ENCODE measurements at places on chromosomes 2 and 18.

DNA sequence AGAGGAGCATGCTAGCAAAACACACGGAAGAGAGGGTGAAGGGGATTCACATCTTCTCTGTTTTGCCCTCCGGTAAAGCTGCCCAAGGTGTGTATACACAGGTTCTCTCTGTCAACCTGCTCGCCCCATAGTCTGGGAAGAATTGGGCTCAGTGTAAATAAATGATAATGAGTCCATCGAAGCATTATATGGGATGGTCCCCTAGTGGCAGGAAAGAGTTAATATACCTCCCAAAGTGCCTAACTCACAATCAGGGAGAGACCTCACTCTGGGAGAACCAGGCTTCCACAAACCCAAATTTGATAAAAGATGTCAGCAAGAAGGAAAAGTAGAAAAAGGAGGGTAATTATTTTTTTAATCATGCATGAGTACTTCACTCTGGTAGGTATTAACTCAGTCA is 262.2 kb upstream of the ZNF521 start:
- no peak for DNase-seq

- no peak for DNase-seq
Measured at GRCh38 chr2:130936451-130936850, 99.7 kb downstream of the ARHGEF4 start.

DNA sequence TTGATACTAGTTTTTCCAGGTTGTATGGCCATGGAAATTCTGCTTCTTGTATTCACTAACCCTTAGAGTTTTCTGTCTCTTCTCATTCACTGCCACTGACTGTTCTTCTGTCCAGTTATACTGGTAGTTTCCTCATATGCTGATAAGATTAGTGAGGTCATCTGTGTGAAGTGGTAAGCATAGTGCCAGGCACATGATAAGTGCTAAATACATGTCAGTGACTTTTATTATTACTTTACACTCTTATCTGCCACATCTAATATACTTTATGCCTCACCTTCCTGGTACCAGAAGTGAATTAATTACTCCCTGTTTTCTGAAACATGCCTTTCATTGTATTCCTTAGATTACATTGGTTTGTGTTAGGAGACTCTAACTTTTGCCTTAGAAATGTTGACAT is 91.3 kb downstream of the NBEAL1 start:
- no peak for DNase-seq

- DNase-seq, result no peak
Measured at GRCh38 chr2:28648671-28649395, 102.8 kb upstream of the PPP1CB start.

- no peak for DNase-seq
Measured at GRCh38 chr2:186302263-186302662, 183.8 kb upstream of the ZC3H15 start.

GRCh38 chr2:233080836-233081229 is 20.7 kb downstream of the INPP5D start:
- DNase-seq, result no peak

DNA sequence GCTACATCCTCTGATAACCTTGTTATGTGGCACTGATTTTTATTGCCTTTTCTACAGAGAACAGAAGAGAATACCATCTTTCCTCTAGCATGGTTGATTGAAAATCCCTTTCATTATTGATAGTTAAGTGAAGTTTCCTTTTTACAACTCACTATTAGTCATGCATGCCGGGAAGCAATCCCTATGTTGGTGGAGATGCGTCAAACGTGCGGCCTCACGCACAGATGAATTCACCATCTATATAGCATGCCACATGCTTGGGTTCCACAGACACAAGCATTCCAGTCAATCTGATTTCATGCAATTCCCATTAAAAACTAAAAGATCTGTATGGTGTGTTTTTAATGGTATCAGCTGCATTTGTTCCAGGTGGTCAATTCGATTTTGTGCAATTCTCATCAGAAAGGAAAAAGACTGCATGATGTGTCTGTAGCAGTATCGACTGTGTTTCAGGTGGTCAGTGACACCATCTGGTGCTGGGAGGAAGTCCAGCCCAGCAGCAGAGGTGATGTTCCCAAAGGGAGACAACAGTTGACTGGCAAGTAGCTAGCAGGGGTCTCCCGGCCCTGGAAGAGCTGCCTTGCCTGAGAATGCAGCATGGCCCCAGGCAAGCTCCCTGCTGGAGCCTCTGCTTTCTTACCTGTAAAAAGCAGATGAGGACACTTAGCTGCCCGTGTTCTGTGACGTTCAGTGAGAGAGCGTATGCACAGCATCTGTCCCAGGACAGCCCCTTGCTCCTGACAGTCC is 151.3 kb upstream of the NCK2 start:
- DNase-seq, result no peak

DNA sequence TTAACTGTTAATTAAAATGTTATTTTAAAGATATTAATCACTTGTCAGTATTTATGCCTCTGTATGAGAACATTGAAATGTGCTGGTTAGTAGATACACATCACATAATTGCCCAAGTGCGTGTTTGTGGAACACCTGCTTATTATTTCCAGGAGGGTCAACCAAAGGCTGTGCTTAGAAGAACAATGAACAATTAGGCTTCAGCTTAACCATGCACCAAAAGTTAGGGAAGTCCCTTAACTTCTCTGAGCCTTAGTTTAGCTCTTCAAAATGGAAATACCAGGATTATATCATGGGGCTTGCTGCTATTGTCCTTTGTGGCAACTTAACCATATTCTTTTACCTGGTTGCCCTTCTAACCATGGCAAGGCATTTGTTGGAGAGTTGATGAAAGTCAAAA is 43.0 kb upstream of the PLA2R1 start:
- no peak for DNase-seq

GRCh38 chr18:77077941-77078689 is 54.5 kb downstream of the MBP start:
- no peak for DNase-seq

- DNase-seq, result no peak
Measured at GRCh38 chr2:223674998-223675609, 72.9 kb upstream of the SCG2 start.

DNA sequence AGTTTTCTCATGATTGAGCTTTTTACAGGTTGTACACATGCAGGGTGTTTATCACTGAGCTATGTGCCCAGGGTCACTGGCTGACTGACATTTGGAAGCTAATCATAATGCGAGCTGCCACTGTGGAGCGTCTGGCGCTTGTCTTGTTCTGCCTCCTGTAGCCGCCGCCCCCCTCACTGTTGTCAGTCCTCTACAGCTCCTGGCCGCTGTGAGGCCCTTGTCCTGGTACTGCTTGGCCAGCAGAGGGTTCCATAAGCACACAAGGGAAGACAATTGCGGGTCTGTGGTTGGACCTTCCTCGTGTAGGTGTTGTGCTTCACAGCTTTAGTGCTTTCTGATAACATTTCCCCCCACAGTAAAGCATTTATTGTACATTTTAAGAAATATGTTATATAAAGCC is 105.6 kb upstream of the LDLRAD4 start:
- DNase-seq, result no peak

GRCh38 chr2:189297446-189297845 is 117.9 kb upstream of the COL5A2 start:
- no peak for DNase-seq

GRCh38 chr2:176702131-176702530 is 432.9 kb downstream of the MTX2 start:
- no peak for DNase-seq

- DNase-seq, result no peak
Measured at GRCh38 chr2:240559286-240559685, 871 bp upstream of the DUSP28 start.

DNA sequence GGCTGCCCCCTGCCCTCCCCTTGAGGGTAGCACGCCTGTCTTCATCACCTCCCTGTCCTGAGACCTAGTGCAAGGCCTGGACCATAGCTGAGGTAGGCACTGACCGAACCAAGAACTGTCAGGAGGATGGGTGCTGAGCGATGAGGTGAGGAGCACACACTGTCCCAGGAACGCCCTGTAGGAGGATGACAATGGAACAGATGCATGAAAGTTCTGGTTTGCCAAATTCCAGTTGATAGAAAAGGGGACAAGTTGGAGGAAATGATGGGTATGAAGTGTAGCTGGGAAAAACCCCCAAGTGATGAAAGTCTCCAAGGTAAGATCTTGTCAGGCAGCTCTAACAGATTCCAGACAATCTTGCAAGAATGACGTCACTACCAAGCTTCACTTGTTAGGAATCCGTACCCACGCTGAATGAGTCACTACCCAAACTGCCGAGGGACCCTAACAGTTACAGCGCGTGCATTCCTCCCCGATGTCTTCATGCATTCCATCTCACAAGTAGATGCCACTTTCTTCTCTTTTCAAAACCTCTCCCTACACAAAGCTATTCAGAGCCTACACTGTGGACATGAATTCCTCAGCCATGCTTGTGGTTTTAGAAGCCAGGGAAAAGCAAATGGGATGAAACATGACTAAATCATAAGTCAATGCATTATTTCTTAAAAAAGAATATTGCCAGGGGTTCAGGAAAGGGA is 27.6 kb downstream of the MRPL33 start:
- DNase-seq, result no peak

DNA sequence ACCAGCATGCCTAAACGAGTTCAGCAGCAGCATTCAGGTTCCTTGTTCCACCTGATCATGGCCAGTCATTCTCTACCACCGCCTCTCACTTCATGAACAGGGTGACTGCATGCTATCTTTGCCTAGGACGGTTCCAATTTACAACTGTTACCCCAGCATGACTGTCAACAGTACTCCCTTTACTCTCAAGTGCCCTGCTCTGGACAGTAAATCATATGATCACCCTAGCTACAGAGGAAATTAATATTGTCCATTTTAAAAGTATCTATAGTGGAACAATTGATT is 25.7 kb downstream of the MGAT4A start:
- DNase-seq, result no peak
